ENCODE measurements at places on chromosomes 7 and 10.

GRCh38 chr7:142770661-142771352 lies at the start of gene PRSS2:
Gene PRSS2, plus strand, starts transcription at chr7:142770970. Its CDS starts 13 bp downstream, at chr7:142770983.
- ATAC-seq: no peak

GRCh38 chr7:140611641-140612040 lies 29.0 kb downstream of the DENND2A start:
- no peak for ATAC-seq

- no peak for ATAC-seq
Measured at GRCh38 chr10:66924674-66925345, 1.0 kb upstream of the LRRTM3 start.

GRCh38 chr10:62199584-62199983 lies 69.1 kb downstream of the RTKN2 start:
- ATAC-seq: no peak

- ATAC-seq: peak; percentile 93
Measured at GRCh38 chr7:23357190-23358093, 58.3 kb downstream of the MALSU1 start.

GRCh38 chr7:92735707-92736106 lies 100.7 kb downstream of the CDK6 start:
- peak; percentile 25 for ATAC-seq

DNA sequence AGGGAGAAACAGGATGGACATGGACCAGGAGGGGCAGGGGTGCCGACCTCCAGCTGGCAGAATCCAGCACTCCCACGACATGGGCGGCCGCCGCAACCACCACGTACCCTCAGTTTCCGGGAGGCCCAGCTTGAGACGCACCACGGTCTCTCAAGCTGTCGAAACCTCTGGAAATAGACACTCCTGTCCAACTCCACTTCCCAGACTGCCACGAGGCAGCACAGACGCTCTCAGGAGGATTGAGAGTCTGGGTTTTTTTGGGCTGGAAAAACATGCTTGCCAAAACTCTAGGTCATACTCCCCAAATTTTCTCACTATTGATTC lies 37.9 kb upstream of the PDGFA start:
- no peak for ATAC-seq

DNA sequence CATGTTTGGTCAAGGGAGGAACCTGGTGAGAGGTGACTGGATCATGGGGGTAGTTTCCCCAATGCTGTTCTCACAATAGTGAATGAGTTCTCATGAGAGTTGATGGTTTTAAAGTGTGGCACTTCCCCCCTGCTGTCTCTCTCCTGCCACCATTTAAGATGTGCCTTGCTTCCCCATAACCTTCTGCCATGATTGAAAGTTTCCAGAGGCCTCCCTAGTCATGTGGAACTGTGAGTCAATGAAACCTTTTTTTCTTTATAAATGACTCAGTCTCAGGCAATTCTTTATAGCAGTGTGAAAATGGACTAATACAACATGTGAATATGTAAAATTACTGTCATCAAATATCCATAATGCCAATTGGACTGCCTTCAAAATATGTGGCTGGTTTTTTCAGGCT lies 165.5 kb upstream of the TARP start:
- ATAC-seq: no peak

GRCh38 chr10:5502061-5502521 lies 2.7 kb upstream of the CALML5 start:
- ATAC-seq: no peak

DNA sequence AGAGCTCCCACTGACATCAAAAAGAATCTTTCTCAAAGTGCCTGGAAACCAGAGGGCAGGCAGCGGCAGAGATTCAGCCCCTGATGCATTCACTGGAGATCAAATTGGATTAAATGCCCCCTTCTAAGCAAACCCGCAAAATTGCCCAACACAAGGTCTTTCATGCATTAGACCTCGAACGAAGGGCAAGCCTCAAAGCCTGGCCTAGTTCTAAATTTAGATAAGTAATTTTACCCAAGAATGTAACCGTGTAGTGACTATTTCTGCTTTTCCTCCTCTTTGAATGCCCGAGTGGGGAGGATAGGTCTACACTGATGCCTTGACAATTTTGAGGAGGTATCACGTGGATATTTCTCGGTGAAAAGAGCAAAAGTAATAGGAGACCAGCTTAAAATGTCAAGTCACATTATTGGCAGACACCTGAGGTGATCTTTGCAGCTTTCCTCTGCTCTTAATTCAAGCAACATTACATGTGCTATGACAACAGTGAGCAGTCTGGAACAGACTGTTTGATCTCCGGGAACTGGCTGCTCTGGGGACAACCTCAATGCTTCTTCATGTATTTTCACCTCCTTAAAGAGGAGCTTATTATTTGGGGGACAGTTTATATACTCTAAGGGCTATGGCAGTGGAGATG lies 1263.5 kb upstream of the AUTS2 start:
- no peak for ATAC-seq

DNA sequence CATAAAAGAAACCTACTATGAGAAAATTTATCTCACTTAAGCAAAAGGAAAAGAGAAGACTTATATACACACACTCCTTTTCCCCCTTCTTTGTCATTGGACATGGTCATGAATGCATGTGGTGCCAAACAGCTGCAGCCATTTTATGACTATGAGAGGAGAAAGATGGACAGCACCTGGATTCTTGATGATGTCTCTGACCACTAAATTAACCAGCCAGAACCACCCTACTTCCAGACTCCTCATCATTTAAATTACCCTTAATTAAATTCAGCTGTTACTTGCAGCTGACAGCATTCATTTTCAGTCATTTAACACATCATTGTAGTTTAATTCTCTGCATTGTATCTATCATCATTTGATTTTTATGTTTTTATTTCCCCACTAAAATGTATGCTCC lies 379.0 kb upstream of the HPS1 start:
- ATAC-seq: no peak

GRCh38 chr7:111746950-111747349 lies 184.7 kb upstream of the IMMP2L start:
- ATAC-seq: no peak

- no peak for ATAC-seq
Measured at GRCh38 chr10:22690614-22691431, 23.6 kb downstream of the PIP4K2A start.

GRCh38 chr7:106283501-106283830 lies 1.3 kb downstream of the NAMPT start:
- ATAC-seq: no peak

DNA sequence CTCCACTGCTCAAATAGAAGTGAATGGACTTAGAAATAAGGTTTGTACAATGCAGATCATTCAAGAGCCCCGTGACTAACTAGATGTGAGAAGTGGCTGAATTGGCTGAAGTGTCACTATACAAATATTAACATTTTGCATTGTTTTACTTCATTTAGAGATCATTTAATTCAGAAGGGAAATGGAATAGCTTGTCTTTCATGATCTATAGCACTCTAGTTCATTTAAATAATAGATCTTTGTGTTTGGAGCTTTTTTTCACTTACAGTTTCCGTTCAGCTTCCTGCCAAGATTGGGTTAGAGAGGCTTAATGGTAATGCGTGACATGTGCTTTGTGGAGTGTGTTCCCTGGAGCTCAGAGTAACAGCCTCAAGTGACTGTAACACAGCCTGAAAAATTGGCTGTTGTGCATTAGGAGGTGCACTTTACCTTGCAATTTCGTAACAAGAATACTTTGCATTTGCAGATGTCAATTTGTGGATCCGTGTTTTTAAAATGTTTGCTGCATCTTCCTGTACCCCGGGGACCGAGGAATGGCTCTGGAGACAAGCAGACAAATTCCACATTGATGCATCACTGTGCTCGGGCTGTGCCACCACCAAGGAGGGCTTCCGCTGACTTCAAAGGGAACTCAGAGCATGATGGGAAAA lies 170.3 kb downstream of the NRP1 start:
- ATAC-seq: peak; percentile 79

DNA sequence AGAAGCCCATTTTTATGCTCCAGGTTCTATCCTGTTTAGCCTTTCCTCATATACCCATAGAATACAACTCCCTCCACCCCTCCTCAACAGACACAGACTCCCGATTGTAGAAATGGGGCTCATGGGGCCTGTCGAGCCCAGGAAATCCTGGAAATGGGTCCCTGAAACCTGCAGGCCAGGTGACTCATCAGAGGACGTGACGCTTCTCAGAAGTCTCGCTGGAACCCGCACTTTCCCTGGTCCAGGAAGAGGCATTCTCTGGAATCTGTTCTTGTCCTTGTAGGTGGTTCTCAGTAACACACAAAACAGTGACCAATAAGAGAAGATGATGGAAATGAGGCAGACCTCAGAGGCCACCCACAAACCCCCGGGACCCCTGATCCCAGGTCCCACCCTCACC lies 244.8 kb upstream of the PPP2R2D start:
- ATAC-seq: no peak
